ENCODE measurements at places on chromosomes 1 and 21. TPM values are rescaled to one million over a fixed set of nuclear protein-coding genes. Genes with fewer than 3 reads are reported as not detected.

DNA sequence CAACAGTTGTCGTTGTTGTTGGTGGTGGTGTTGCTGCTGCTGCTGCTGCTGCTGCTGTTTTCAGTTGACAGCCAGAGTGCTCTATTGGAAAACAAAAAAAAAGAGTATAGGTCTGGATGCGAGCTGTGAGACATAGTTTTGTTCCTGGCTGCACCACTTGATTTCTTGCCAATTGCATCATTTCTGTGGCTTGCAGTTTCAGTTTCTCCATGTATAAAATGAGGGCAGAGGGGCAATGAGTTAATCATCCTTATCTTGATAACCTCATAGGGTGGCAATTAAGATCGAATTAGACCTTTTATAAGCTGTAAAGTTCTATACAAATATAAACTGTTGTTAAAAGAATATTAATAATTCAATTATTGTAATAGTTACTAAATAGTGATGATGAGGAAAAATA lies 156.7 kb downstream of the DMRTA2 start:
- no peak for DNase-seq

BRDT gene
- total RNA-seq, result not detected

DNA sequence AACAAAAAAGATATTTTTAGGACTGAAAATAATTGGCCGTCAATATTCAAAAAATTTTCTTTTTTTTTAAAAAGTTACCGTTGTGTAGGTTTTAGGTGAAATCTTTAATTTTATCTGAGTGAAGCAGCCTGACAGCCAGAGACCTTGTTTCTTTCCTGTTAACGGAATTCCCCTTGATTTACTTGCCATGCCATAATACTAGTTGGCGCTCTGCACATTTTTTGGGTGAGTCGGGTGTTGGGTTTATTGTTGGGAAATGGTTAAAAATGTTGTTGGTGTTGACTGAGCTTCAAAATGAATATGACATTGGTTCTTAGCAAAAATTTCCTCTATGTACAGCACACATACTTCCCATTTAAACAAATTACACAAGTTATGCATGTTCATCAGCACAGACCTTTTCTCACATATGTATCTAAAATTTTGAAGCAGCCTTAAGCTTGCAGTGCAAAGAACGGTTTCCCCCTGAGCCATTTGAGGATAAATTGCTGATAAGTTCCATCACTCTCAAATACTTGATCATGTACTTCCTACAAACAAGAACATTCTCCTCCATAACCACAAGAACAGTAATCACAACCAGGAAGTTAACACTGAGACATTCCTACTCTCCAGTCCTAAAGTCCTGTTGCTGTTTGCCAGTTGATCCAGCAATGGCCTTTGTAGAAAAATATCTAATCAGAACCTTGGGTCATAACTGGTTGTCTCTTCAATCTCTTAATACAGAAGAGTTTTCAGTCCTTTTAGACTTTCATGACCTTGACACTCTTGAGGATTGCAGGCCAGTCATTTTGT lies 34.2 kb downstream of the CAMTA1 start:
- peak; percentile 78 for DNase-seq

GRCh38 chr21:44765231-44766013 lies 36.2 kb downstream of the UBE2G2 start:
- DNase-seq, result no peak

DNA sequence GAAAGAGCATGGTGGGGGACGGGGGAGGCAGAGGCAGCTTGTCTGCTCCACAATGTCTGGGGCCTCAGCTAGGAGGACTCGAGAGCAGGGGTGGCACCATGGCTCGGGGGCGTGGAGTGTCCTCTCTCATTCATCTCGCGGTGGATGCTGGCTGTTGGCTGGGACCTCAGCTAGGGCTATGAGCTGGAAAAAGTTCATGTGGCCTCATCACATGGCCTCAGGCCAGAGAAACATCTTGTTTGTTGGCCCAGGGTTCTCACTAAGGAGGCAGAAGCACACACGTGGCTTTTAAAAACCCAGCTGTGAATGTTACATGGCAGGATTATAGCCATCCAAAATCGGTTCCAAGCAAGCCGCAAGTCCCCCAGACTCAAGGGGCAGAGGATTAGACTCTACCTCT lies 6.2 kb upstream of the CENPS start:
- DNase-seq, result no peak

DNA sequence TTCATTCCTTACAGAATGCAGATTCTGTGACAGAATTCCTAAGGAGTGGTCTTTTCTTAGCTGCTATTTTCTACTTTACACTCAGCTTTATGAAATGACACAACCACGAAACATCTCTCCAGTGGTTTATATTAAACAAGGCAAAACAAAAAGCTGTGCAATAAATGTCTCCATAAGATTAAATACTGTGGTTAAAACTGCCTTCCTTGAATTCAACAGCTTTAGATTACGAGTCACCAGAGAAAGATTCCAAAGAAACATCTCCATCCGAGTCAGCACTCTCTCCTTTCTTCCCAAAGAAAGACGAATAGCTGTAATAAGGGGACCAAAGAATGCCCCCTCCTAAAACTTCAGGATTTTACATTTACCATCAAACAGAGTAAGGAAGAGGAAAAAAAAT lies 4.6 kb upstream of the C1orf87 start:
- peak; percentile 39 for DNase-seq

HMGCS2 gene
- not detected for total RNA-seq

RAP1GAP gene
- total RNA-seq, result 23.5 TPM

GRCh38 chr1:76833151-76833550 lies 34.1 kb upstream of the ST6GALNAC5 start:
- DNase-seq, result no peak

DNA sequence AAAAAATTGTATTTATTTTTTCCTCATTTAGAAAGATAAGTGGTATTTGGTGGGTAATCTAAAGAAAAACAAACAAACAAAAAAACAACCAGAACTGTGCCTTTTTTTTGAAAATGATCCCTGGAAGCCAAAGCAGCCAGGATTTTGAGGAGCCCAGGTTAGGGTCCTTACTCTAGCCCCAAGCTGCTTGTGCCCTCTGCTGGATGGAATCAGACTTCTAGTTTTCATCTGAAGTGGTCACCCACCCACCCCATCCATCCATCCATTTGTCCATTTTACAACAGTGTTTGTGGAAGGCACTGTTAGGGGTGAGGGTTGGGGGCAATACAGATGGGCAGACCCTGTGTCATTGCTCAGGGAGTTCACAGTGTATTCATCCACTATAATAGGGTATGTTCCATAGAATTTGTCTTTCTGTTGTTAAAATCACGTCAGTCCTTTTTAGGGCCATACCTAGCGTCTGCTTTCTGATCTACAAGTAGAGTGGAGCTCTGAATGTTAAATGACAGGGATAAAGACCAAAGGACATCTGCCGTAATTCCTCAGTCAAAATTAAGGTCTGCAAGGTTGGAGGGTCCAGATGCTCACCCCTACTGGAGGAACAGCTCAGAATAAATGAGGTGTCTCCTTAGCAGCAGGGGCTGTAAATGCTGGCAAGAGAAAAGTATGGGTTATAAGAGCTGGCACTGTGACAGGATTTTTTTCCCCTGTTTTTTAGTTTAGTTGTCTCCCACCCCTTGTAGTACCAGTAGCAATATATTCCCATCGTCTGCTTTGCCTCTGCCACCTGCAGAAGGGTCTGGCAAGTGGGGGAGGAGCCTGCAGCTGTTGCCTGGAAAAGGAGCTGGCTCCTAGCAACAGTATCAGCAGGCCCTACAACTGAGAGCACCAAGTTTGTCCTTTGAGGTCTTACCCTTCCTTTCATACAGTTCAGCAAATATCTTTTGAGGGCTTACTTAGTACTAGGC lies 3.2 kb downstream of the LRRC42 start:
- DNase-seq, result peak; percentile 51

- DNase-seq, result no peak
These were observed 10.8 kb downstream of the NHLH1 start for GRCh38 chr1:160377585-160378206.
